ENCODE measurements at places on chromosomes 3 and 15.

- DNase-seq, result no peak
Measured at GRCh38 chr3:152097770-152098169, 171.0 kb upstream of the MBNL1 start.

GRCh38 chr15:100216182-100216581 lies 125.6 kb downstream of the ADAMTS17 start:
- DNase-seq, result no peak

DNA sequence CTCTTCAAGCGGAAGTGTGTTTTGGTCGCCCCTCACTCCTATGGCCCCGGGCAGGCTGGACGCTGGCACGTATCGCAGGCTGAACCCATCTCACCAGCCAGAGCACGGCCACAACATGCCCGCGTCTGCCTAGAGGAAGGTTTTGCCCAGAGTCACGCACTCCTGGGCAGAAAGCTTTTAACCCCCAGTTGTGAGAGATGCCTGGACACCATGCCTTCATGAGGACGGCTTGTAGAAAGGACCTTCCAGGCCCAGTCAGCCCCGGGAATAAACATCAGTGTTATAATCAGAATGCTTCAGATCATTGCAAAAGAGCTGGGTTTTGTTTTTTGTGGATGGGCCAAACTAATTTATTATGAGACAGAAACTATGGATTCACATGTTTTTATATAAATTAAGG lies 16.5 kb downstream of the CYFIP1 start:
- no peak for DNase-seq

GRCh38 chr15:20106026-20106425 lies 435.6 kb downstream of the GOLGA6L6 start:
- DNase-seq, result no peak

GRCh38 chr15:66773129-66773873 lies 71.3 kb downstream of the SMAD6 start:
- no peak for DNase-seq

DNA sequence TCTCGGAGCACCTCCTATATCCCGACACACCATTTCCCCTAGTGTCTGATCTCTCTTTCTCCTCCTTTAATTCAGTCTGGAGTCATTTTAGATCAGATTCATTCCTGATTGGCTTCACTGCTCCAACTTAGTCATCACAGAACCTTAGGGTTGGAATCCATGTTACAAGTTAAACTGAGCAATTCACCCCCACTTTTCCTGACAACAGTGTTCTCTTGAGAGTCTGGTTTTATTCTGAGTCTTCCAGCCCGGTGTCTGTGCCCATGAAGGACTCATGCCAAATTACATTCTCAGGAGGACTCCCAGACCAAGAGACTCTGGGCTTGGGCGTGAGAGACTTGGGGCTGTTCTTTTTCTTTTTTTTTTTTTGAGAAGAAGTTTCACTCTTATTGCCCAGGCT lies 57.5 kb downstream of the LPP start:
- no peak for DNase-seq

- DNase-seq, result no peak
Measured at GRCh38 chr3:189947948-189948723, 172.6 kb downstream of the P3H2 start.

GRCh38 chr3:149686996-149687395 lies 29.2 kb upstream of the WWTR1 start:
- DNase-seq, result no peak

GRCh38 chr15:40684381-40684780 lies 10.6 kb upstream of the RAD51 start:
- DNase-seq, result no peak

GRCh38 chr15:67350042-67350441 lies 95.5 kb downstream of the IQCH start:
- no peak for DNase-seq

DNA sequence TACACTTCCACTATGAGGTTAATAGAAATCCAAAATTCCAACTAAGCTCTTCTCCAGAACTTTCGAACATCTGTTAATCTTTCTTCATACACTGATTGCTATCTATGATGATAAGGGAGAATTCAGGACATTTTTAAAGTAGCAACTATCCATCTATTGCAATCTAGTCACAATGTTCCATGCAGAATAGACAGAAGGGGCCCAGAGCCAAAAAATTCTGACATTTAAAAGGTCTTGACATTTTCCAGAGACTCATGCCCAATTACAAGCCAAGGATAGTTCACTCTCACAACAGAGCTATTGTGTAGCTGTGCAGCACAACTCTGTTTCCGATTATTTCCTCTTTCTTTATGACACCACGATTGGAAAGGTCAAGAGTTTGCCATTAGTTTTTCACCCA lies 999.7 kb upstream of the ALCAM start:
- no peak for DNase-seq

DNA sequence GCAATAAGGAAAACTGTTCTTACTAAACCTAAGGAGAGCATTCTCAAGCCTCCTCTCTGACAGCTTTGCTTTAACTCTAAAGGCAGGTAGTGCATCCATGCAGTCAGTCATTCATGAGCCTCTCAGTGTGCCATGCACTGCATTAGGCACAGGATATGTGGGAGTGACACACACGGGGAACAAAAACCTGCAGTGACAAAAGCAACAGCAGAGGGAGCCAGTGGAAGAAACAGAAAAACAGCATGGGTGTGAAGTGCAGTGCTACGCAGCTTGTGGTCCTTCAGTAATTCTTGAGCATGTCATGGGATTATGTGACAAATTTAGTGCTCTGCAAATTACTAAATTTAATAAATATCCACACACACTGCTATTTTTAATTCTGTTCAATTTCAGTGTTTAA lies 230.7 kb downstream of the BBX start:
- no peak for DNase-seq

GRCh38 chr3:126466886-126467610 lies 8.6 kb downstream of the ZXDC start:
- DNase-seq, result no peak

GRCh38 chr3:98070840-98071239 lies 16.1 kb upstream of the OR5AC2 start:
- DNase-seq, result no peak

DNA sequence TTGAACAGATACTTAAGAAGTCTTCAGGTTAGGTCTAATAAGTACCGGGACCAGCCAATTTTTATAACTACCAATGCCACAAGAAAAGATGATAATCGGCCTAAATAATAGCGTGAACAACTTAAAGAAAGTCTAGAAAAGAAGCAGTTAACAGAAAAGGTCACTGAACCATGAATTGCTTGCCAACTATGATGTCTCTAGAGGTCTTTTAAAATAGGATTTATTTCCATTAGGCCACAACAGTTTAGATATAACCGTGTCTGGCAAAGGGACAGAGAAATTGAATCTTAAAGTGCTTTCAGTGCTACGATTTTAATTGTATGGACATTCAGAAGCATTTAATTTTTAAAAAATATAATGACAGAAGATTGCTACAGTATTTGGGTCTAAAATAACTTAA lies 1070.4 kb downstream of the ROBO1 start:
- DNase-seq, result no peak

DNA sequence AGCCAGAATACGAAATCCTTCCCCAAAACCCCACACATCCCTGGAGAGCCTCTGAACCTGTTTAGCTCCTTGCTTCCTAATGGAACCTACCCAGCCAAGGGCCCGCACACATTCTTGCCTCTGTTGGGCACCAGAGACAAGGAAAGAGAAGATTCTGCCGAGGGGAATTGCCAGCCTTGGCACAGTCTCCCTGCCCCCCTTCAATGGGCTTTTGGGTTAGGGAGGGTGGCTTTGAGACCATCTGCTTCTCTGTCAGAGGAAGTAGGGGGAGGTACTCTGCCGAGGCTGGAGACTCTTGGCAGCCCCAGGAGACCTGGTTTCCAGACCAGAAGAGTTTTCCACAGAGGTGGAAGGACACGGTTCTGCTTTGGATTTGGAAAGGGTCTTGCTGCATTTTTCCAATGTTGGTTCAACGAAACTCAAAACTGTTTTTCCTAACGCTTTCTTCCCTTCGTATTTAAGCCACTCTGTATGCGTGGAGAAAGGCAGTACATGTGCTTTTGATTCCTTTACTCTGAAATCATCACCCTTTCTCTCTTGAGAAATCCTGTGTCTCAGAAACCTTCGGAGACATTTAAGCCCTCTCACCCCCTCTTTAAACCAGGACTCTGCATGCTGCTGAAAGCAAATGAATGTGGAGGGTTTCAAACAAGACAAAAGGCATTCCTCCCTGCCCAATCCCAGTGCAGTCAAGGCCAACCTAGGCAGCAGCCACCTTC lies 78.8 kb upstream of the PRR23C start:
- DNase-seq, result no peak

- no peak for DNase-seq
Measured at GRCh38 chr3:125128861-125129501, 73.2 kb upstream of the HEG1 start.
